ENCODE measurements at places on chromosomes 7 and 10.

DNA sequence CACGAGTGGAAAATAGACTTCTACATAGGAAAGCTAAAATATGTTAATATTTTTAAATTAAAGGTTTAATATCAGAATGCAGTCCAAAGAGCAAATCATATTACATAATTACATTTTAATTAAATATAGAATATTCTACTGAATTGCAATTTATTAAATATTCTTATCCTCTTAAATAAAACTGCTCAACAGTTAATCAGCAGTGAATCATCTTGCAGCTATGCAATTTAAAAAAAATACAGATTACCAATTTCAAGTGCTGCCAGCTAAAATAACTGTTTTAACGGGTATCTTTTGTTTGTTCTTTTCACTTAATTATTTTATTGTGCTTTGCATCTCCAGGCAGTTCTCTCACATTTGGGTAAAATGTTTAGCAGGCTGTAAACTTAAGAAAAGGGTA lies 82.2 kb downstream of the ZNRF2 start:
- DNase-seq: no peak

DNA sequence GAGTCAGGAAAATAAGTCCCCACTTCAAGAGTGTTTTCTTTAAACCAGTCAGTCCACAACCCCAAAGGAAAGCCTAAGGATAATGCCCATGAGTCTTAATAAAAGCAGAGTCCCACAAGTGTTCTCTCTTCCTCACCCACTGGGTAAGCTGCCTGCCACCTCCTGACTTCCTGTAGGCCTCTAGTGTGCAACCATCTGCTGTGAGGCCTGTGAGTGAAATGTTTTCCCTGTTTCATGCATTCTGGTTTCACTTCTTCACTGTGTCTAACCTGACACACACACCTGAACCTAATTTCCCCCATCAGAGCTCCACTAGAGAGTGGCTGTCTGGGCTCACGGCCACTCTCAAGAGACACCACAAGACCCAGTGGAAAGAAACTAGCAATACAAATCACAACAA lies 38.9 kb upstream of the GDF10 start:
- DNase-seq: peak; percentile 48

- no peak for DNase-seq
These were observed 123.9 kb upstream of the PPIF start for GRCh38 chr10:79223091-79224048.

GRCh38 chr7:28410628-28411531 lies 1.4 kb upstream of the CREB5 start:
- DNase-seq: no peak

GRCh38 chr7:112806156-112806555 lies 16.0 kb upstream of the TMEM168 start:
- no peak for DNase-seq

- no peak for DNase-seq
These were observed 49.9 kb upstream of the COL1A2 start for GRCh38 chr7:94344826-94345225.

GRCh38 chr7:32479574-32480200 lies 10.5 kb downstream of the LSM5 start:
- DNase-seq: no peak

DNA sequence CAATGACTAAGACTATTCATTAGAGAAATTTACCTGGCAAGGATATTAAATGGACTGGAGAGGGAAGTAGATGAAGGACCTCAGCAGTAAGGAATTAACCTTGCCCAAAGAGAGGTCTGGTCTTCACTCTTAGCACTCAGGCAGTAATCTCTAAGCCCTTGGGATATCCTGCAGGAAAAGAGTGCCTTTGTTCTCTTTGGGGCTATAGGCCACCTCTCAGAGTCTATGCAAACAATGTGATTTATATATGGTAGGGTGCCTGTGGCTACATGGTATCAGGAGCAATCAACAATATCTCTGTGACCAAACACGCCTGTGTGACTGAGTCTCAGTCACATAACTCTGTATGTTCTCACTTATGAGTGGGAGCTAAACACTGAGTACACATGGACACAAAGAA lies 154.7 kb upstream of the CDK1 start:
- no peak for DNase-seq

- DNase-seq: no peak
These were observed 152.6 kb upstream of the RNF32 start for GRCh38 chr7:156487811-156488533.

- DNase-seq: no peak
These were observed 19.1 kb downstream of the SLC16A12 start for GRCh38 chr10:89516149-89516832.

DNA sequence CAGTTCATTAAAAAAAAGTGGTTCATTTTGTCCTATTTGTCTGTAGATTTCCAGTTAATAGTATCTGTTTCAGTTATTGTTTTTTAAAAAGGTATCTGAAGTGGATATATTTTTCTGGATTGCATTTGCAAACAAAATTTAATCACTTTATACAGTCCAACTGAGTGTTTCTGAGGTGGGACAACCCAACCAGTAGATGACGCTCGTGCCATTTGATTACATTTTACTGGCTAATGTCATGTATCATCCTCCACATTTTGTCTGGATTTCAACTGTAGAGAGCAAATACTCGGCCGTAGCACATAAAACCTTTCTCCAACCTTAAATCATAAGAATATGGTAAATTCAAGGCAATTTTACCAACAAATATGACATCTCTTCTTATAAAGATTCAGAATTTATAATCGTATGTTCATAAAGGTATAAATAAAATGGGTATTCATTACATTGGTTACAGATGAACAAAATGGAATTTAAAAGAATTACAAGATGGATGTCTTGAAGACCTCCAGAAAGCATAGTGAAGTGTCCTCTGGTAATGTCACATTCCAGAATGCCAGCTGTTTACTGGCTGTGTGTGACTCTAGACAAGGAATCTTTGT lies 789.0 kb downstream of the PHTF2 start:
- DNase-seq: no peak

DNA sequence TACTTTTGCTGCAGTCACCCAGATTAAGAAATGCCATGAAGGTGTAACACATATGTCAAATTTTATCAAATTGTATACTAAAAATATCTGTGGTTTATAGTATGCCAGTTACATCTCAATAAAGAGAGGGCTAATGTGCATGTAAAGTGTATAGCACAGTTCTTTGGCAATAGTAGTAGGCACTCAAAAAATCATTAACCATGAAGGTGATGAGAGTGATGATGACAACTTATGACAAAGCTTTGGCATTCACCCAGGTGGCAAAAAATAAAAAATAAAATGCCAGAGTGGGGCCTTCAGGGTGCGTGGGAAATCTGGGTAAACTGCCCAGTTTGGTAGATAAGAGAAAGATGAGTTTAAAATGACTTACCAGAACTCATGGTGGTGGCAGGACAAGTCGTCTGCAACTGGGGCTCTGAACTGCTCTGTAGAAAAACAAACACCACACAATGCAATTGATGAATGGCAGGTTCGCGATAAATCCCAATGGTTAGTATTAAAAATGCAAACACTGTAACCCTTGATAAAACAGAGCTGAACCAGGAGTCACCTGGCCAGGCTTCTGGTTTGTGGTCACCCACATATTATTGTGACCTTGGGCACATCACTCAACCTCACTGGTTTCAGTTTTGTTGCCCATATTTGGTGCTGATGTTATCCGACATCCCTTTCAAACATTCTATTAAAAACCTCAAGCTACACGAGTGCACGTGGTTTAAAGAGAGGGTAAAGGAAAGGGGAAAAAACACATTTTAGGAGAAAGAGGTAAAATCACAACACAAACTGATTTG lies 120.2 kb downstream of the SORBS1 start:
- DNase-seq: no peak

- DNase-seq: no peak
These were observed 55.1 kb upstream of the AASS start for GRCh38 chr7:122199171-122199570.

GRCh38 chr7:35019179-35019729 lies 18.0 kb downstream of the DPY19L1 start:
- DNase-seq: no peak

DNA sequence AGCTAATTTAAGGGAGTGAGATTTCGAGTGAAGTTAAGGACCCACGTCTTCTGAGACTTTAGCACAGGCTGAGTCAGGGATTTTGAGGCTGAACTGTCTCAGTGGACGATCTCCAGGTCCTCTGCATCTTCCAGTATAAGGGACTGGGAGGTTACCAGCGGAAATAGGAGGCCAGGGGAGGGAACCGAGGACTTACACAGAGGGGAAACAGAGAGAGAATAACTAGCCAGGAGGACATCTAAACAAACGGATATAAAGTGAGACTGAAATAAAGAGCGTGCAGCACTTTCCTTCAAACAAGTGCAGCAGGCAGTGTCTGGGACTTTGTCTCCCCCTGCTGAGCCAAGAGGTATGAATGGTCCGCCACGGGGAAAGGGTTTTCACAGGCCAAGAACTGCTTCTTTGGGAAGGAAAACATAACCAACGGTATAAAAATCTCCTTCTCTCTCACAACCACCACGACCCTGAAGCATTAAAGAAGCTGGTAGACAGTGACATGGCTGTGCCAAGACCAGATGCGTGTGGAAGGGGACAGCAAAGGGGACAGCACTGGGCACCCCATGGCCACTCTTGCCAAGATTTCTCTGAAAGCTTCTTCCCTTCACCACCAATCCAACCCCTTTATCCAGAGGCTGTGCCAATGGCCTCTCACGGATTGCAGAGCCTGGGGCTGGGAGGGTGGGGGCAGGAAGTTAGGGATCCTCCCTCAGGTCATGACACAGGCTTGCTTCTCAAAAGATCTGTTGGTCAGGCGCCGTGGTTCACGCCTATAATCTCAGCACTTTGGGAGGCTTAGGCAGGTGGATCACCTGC lies 72.0 kb downstream of the SLC37A3 start:
- peak; percentile 58 for DNase-seq

DNA sequence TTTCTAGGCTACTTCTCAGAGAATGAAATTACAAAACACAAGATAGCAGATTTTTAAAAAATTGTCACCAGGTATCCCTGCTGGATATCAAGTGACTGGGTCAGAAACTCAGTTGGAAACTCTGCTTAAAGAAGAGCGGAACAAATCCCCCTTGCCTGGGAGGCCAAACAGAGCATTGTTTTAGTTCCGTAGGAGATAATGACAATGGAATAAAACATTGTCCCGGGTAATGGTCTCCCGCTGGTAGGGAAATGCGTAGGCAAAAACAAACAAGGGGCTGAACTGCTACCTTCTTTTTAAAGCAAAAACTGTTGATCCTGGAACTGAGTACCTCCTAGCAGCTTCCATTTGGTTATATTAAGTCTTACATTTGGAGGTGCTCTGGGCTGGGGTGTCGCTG lies 21.3 kb upstream of the VAX1 start:
- DNase-seq: no peak

Measured in activated T-cell treated with anti-CD3 and anti-CD28 coated beads, Interleukin-2, amount 50 U/mL, for 24 hours (primary cell).